ENCODE measurements at places on chromosomes 4 and X. TPM values are rescaled to one million over a fixed set of nuclear protein-coding genes. Genes with fewer than 3 reads are reported as not detected.

DNA sequence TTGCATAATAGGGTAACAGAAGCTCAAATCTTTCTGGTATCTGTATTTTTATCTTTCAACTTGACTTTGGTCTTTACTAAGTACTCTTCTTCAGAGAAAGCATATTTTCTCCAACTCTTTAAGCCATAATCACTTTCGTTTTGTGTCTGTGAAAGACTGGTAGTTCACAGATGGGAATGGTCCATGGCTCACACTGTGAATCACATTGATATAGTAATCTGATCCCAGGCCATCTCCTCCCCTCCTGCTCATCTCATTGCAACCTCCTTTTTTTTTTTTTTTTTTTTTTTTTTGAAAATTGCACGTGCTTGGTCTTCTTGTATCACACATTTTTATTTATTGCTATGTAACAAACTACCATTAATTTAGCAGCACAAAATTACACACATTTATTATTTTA lies 694.5 kb upstream of the SLIT2 start:
- DNase-seq: no peak

GRCh38 chrX:31423609-31424189 lies 351.9 kb upstream of the FTHL17 start:
- no peak for DNase-seq

The SPATA4 gene
- total RNA-seq: not detected

The SUPT20HL1 gene
- not detected for total RNA-seq

The RBMX2 gene
- total RNA-seq: 15.8 TPM

The LEF1 gene
- total RNA-seq: 19.1 TPM
